Vein endothelial cell (primary cell): ENCODE measurements at places on chromosomes 16 and 17. TPM values are rescaled to one million over a fixed set of nuclear protein-coding genes. Genes with fewer than 3 reads are reported as not detected.

The RPH3AL gene
- 11.9 and 18.0 TPM in 2 replicates for total RNA-seq

The SDR42E2 gene
- not detected in 2 replicates for total RNA-seq

The SLC5A11 gene
- 0.38 TPM in 1 of 2 replicates, not detected in the other for total RNA-seq

The SULT1A3 gene
- total RNA-seq: 12.4 and 13.7 TPM in 2 replicates

The TVP23A gene
- not detected in 2 replicates for total RNA-seq

The RAD51C gene
- total RNA-seq: 15.0 and 22.5 TPM in 2 replicates
